Jurkat, Clone E6-1 (cell line): ENCODE measurements at places on chromosomes 2 and 18.

DNA sequence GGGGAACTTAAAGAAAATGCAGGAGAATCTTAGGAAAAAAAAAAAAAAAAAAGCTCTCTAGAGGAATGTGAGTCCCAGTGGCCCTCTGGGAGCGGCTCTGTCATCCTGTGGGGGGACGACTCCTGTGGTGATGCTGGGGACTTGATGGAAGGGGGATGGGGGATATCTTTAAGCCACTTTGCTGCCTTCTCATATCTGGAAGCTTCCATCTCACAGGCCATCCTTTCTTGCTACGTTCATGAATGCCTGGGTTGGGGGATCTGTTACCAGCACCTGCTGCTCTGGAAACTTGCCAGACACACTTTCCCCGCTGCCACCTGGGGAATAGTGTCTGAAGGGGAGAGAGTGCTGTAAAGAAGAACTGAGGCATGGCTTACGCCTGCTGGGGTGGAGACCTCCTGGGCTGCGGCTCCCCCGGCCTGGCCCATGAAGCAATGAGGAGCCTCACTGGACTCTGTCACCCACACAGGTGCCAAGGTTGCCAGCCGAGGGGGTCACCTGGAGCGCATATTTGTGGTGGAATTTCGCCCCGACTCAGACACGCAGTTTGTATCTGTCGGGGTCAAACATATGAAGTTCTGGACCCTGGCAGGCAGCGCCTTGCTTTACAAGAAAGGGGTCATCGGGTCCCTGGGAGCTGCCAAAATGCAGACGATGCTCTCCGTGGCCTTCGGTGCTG is 92.8 kb downstream of the RTN4 start:
- no peak for DNase-seq

GRCh38 chr18:24548583-24548982 is 88.1 kb downstream of the HRH4 start:
- no peak for DNase-seq

- no peak for DNase-seq
These were observed 40.5 kb downstream of the HS6ST1 start for GRCh38 chr2:128277961-128278681.

DNA sequence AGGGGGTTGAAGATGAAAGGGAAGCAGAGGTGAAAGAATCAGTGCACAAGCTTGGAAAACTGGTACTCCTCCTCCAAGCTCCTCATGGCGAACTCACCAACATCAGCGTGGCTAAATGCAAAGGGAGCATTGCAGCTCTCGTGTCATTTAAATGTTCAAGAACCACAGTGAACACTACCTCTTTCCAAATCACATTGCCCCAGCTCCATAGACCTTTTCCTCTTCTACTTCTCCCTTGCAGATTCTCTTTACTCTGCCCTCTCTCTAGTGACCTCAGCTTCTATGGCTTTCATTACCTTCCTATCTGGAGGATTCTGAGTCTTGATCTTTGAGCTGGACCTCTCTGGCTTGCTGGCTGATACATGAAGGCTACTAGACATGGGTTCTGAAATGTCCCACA is 14.3 kb downstream of the EPB41L3 start:
- DNase-seq, result no peak

- no peak for DNase-seq
These were observed 83.4 kb upstream of the TXNDC2 start for GRCh38 chr18:9802175-9803062.

DNA sequence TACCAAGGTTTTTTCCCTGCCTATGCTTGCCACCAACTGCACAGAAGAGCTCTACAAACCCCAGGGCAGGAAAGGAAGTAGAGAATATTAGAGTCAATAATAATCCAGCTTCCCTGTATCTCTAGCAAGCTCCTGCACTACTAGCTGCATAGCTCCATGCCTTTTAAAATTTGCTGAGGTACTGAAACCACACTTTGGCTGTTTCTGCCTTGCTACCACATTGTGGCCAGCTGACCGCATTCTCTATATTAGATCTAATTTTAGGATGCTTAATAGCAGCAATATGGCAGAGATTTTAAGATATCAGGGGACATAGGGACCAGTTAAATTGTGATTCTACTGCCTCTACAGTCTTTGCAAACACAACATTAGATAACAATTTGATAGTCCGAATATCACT is 534.6 kb downstream of the MBD2 start:
- DNase-seq, result no peak

- peak; percentile 48 for DNase-seq
These were observed 38.7 kb downstream of the MCFD2 start for GRCh38 chr2:46876741-46877384.

GRCh38 chr2:227460070-227460485 is 11.9 kb upstream of the AGFG1 start:
- peak; percentile 69 for DNase-seq

- no peak for DNase-seq
These were observed at the start of gene SLC14A1 for GRCh38 chr18:45723567-45724355. Gene SLC14A1, plus strand, starts transcription at chr18:45724181. Its CDS starts 6,140 bp downstream, at chr18:45730321.

DNA sequence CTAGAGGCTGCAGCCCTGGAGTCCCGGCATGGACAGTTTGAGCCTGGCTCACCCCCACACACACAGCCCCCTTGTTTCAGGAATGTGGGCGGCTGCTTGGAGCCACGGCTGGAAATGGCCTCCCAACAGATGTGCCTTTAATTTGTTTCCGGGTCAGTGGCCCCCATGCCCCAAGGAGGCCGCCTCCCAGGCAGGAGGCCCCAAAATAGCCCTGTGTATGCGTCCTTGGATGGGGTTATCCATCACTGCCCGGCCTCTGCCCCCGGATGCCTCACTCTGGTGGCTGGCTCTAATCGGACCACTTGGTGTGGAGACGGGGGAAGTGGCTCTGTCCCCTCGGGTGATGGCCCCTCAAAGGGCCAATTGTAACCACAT is 151.9 kb upstream of the MYCN start:
- DNase-seq, result no peak

DNA sequence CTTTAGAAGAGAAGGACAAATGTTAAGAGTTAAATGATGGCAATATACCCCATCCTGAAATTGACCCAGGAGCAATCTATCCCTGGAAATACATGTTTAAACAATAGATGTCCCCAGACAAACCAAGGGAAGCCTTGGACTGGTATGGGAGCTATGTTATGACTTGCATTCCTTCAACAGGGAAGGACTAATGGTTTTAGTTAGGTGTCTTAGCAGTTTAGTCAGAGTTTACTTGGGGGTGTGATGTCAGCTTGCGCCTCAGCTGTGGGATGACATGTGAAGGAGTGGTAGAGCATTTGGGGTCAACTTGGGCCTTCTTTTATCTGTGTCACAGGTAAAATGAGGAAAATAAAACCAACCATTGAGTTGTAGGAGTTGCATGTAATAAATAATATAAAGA is 36.8 kb downstream of the SPC25 start:
- DNase-seq, result no peak

GRCh38 chr2:4135765-4136164 is 432.4 kb downstream of the DCDC2C start:
- DNase-seq, result no peak

DNA sequence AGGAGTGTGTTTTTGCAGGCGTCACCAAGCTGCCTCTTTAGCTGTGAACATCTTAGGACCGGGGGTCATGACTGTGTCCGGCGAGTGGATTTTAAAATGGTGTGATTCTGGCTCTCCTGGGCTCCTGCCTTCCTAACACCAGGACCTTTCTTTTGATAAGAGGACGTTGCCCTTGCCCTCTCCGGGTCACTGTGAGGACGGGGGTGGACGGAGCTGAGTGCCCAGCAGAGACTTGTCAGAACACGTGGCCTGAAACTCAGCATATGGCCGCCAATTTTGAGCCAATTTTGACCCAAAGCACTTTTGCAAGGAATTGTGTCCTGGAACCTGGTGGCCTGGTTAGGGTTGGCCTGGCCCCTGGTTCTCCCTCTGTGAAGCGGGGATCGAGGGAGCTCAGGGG is 40.2 kb downstream of the RTP5 start:
- DNase-seq, result no peak

GRCh38 chr2:177246000-177246399 is 18.5 kb downstream of the NFE2L2 start:
- DNase-seq, result no peak

DNA sequence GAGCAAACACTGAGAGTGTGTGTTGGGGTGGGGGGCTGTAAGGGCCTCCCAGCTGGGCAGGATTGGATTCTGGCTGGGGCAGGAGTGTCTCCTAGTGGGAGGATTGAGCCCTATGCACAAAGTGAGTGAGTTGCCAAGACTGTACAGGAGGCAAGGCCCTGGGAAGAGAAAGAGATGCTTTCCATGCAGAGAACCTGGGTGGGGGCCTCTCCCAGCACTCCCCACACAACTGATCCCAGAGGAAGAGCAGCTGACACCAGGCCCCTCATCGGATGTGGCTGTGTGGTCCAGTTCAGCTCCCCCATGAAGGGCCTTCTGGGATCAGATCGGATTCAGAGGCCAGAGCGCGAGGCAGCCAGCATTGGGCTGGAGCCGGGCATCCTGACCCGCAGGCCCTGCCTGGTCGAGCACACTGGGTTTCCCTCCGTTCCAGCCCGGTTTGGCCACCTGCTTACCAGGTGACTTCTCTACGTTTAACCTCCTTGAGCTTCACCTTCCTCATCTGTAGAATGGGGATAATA is 49.4 kb upstream of the FAHD2A start:
- DNase-seq, result no peak

DNA sequence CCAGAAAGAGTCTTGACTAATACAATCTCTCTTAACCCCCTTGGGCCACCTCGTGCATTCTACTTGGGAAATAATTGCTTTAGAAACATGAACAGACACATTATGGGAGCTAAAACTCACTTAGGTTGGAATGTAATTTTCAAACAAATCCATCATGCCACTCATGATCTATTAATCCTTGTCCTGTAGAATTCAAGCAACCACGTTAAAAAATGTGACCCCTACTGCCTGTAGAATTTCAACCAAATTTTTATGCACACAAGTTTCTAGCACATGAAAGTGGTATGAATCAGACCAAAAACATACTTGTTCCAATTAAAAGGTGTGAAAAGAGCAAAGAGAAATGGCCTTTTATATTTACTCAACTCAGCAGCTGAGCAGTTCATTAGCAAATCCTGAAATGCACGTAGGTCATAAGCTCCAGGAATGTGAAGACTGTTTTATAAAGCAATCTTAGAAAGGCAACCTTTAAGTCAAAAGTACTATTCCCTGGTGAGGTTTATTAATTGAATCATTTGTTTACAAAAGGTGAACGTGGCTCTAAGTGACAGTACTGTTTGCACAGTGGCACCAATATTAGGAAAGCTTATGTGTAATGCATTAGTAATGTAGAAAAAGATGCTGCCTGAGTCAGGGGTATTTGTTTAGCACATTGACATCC is 459.4 kb upstream of the UBE2E3 start:
- no peak for DNase-seq

DNA sequence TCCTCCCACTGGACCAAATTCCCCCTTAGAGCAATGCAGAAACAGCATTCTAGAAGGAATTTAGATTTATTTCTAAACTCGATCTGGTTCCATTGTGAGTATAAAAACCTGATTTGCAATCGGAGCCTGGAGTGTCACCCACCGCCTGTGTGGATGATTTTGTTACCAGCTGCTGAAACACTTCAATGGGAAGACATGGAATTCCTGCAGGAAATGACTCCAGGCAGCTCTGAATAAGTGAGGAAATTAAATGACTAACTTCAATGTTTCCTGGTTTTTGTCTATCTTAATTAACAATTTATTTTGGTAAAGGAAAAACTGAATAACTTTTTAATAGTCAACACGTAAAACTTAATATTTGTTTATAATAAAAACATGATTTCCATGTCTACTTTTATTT is 19.3 kb downstream of the CTAGE1 start:
- no peak for DNase-seq

- DNase-seq, result no peak
These were observed 1.3 kb upstream of the AKAIN1 start for GRCh38 chr18:5198311-5198710.

DNA sequence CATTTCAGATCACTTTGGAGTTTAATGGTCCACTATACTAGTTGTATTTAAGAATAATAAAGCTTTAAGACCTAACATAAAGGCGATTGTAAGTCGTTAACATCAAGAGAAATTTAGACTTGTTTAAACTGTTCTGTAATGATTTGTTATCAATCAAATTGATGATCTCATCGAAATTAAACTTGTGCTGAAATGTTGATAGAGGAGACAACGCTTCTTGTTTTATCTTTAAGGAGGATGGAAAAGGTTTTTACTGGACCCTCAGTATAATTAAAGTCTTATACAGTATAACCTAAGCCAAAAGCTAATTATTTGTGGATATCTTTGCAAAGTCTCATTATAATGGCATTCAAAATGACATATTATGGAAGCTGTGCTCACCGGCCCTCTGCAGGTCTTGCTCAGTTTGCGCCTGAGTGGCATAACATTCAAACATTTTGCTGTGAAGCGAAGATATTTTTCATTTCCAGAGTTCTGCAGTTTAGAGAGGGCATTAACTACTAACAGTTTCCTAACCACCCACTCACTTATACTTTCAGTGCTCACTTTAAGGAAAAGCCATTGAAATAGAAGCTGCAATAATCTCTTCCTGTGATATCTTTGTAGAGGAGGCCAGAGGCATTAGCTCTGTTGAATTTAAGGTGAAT is 1.4 kb upstream of the SERTAD2 start:
- DNase-seq, result no peak

- DNase-seq, result no peak
These were observed 191.3 kb downstream of the MYO1B start for GRCh38 chr2:191436368-191437055.

GRCh38 chr2:24402242-24403097 is 42.1 kb upstream of the ITSN2 start:
- no peak for DNase-seq

DNA sequence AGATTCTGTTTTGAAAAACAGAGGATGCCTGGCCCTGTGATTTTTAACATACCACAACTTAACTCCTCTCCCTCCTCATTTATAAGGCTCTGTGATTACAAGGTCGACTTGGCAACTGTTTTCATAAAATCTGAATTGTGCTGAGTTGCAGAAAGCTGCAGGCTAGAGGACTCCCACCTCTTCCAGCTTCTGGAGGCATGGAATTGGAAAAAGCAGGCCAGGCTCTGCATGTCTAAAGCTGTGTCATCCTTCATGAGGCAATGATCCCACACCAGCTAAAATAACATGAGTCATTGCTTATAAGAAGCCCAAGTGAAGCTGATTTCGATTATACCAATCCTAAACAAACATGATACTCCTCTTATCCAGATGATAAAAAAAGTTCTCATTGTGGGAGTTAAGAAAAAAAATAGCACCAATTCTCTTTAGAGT is 11.7 kb downstream of the ARHGAP28 start:
- DNase-seq, result no peak

GRCh38 chr18:250685-251084 is 17.2 kb downstream of the THOC1 start:
- DNase-seq, result no peak

- DNase-seq, result no peak
These were observed 828.4 kb upstream of the VRK2 start for GRCh38 chr2:57218206-57218605.

GRCh38 chr2:214410128-214410775 is 602 bp upstream of the VWC2L start:
- no peak for DNase-seq
